ENCODE measurements at places on chromosomes 11 and 22.

GRCh38 chr22:47042861-47043496, 280.5 kb downstream of the TBC1D22A start:
- no peak for DNase-seq

- DNase-seq: no peak
These were observed 340.5 kb upstream of the ANO3 start for GRCh38 chr11:25991476-25991875.

DNA sequence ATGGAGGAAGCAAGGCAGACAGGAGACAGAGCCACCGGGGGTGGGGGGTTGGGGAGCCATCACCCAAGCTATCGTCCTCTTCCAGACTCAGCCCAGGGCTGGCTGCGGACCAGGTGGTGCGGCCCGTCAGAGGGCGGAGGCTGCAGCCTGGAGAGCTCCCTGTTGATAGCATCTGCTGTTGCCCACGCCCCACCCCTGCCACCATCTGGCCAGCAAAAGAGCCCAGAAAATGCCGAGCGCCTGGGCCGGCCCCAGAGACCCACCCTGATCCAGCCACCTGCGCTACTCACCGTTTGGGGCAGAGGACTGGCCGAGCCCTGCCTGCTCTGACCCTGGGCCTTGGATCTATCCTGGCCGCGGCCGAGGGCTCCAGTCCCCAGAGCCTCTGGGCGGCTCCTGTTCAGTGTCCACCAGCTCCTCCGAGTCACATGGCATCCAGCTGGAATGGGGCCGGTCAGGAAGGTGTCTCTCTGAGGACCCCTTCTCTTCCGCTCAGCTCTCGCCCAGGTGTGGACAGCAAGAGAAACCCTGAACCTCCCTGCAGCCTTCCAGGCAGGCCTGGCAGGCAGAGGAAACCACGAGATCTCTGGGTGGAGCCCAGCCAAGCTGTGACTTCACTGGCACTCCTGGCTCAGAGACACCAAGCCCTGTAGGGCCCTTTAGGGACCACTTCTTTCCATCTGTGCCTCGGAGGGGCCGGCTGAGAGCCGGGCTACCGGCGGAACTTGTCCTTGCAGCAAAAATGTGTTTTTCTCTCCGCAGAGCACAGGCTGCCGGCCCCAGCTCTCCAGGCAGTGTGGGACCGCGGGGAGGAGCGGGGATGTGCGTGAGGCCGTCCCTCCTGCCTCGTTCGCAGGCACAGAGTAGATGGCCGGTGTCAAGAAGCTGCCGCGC, at the start of gene MRGPRE:
Gene MRGPRE, minus strand, starts transcription at position 567 of the 894 bp plus-strand sequence. CDS start 3,618 bp downstream, outside the sequence.
- no peak for DNase-seq

DNA sequence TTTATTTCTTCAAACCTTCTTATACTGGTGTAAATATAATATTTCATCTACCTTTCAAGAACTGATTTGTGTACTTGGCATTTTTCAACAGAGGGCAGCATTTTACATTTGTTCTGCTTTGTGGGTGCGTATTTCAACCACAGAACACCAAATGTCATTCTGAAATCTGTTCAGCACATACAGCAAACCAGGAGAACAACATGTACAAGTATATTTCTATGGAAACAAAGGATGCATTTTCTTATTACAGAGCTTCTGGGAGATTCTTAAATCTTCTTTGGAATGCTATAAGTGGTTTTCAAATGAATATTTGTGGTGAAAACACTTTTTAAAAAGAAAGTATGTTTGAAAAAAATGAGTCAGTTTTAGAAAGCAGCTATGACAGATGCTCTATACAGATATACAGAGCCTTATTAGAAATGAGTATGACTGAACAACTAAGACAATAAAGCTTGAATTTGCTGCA, 946.0 kb downstream of the FAM181B start:
- DNase-seq: no peak

GRCh38 chr11:94876645-94877442, 96.5 kb downstream of the CWC15 start:
- peak; percentile 12 for DNase-seq

DNA sequence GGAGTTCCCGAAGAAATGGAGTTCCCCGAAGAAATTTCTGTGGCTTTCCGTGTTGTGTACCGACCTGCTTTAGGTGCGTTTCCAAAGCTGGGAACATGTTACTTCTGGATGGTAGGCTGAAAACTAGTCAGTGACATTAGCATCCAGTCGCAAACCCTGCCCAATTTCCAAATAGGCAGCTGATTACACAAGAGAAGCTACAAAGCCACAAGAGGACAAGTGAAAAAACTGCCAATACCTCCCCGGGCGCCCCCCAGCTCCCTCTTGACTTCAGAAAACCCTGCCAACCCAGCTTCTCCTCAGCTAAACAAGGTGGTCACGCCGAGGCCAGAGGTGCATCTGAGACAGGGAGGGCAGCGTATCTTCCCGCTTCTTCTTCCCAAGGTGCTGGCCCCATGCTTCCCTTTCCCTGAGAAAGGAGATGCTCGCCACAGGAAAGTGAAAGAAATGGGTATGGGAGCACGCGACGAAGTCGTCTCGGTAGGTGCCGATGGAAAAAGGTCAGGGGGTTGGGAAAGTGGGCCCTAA, 551 bp downstream of the AGBL2 start:
- DNase-seq: no peak

- DNase-seq: no peak
These were observed 116.8 kb downstream of the MED15 start for GRCh38 chr22:20624161-20624616.

- no peak for DNase-seq
These were observed 96.0 kb downstream of the EXT2 start for GRCh38 chr11:44191322-44192016.

DNA sequence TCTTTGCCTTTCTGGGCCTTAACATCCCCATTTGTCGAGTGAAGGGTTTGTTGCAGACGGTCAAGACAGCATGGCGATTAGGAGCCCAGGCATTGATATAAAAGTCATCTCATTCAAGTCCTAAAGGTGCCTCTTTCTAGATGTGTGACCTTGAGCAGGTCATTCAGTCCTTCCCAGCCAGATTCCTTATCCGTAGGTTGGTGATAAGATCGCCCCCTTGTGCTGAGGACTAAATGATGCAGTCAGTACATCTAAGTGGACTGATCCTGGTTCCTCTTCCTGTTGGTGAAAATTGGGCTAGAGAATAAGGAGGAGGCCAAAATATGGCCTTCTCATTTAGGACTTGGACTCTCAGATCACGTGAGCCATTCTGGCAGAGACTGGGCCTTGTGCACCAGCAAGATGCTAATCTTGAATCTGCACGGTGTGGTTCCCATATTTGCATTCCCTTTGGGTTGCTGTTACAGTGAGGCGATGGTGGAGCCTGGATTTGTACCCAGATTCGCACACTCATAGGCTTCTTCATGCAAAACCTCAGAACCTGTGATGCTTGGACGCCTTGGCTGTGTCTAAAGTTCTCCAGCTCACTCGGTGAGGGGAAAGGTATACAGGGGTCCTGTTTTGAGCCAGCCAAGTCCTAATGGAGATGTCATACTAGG, 156.8 kb downstream of the MYO18B start:
- DNase-seq: no peak

GRCh38 chr11:58837707-58838388, 6.7 kb downstream of the GLYATL2 start:
- DNase-seq: no peak

DNA sequence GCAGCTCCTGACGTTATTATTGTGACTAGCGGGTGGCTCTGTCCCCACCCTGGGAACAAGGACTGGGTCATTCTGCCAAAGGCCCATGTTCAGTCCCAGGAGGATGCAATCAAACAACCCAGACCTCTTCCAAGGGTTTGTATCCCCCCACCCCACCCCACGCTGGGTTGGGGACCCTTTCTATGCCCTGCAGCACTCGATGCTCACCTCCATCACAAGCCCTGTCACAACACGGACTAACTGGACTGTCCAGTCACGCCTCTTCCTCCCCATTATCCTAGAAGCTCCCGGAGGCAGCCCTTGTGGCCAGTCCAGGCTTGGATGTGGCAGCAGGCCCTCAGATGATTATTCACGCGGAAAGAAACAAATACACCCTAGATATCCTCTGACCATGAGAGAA, 3.7 kb downstream of the SHANK2 start:
- DNase-seq: no peak

- no peak for DNase-seq
These were observed 51.4 kb upstream of the ANO1 start for GRCh38 chr11:70026726-70027125.
